Activated CD8-positive, alpha-beta memory T cell treated with anti-CD3 and anti-CD28 coated beads, Interleukin-2, amount 50 U/mL, for 4 hours (primary cell): ENCODE measurements at places on chromosomes 7 and 10.

- DNase-seq, result no peak
These were observed 78.1 kb upstream of the TBX20 start for GRCh38 chr7:35331730-35332678.

GRCh38 chr7:129422727-129423126, 11.5 kb upstream of the STRIP2 start:
- no peak for DNase-seq

DNA sequence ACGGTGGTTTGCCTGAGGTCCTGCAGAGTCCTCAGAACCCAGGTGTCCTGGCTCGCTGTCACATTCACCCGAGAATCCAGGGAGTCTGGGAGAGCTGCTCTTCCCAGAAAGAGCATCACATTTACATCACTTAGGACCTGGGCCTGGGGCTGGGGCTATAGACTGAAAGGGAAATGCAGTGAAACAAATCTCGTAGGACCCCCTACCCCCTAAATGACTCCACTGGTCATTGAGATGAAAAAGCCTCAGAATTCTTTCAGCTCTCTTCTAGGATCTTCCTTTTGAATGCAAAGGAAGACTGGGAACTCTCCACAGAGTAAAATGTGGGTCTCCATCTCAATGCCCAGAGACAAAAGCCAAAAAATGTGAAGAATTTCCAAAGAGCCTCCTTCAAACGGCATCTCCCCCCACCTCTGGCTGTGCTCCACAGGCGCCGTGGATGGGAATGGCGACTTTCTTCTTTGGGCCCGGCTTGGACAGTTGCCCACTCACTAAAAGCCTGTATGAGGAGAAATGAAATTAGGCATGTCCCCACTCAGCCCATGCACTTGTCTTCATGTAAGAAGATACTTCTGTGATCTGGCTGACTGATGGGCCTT, 49.0 kb upstream of the PODXL start:
- no peak for DNase-seq

DNA sequence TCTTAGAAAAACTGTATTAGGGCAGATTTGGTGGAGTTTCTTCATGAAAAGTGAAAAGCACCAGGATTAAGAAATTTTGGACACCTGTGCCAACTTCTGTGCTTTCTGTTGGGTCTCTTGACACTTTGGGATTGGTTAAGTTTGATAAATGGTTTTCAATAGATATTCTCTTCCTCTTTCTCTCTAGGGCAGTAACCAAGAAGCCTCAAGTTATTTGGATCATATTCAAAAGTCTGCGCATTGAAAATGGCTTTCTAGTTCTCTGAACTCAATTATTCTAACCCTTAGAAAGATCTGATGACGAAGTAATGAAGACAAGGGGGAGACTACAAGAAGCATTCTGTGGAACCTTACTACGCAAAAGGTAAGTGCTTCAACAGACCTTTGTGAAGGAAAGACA, 144.0 kb upstream of the CCDC6 start:
- no peak for DNase-seq

DNA sequence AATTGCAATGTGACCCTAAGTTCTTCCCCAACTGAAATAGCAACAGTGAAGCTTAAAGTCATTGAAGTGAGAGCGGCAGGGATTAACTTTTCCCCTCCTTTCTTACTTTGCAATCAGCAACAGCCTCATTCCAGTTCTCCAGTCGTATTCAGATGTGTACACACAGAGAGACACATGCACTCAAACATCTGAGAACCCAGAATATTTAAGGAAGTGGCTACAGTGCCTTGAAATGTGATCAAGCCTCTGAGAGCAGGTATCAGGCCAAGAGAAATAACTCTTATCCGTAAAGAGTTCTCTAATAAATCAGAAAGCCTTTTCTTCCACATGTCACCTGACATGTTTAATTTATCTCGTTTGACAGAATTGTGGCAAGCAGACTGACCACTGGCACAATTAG, 388.9 kb upstream of the NPVF start:
- no peak for DNase-seq

DNA sequence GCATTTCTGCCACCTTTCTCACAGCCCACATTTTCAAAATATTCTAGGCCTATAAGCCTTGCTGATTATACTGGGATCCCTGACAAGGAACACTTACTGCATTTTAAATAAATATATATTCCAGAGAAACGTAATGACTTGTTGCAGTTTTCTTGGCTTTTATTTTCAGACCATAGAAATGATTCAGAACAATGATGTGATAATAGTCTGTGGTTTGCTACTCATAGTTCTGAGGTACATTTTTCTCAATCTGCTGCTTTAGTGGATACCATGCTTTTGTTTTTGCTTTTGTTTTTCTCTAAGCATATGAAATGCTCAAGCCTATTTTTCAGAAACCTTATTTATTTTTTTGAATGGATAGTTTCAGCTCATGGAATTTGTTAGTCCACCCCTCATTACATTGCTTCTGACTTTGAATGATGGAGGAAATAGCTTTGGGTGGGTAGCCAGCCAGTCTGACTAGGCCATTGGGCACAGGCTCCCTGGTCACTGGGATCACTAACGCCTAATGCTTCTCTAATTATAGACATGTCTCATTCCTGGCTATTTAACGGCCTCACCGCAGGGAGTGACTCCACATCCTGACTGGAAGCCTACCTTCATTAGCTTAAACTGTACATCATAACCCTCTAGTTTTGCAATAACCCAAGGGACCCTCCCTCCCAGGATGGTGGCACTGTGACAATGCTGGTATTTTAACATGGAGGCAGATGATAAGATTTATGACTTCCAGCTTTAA, 66.1 kb downstream of the MBL2 start:
- DNase-seq, result no peak

DNA sequence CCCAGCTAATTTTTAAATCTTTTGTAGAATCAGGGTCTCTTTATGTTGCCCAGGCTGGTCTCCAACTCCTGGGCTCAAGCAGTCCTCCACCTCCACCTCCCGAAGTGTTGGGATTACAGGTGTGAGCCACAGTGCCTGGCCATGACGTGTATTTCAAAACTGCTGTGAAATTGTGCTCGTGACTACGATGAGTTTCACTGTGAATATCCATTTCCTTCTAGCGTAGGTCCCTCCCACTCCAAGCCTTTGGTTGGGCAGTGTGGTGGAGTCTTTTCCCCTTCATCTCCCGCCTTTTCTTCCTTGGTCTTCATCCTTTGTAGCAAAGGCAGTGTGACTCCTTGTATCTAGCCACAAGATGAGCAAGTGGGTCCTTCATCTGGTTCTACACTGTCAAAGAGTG, 56.2 kb downstream of the CUL1 start:
- DNase-seq, result no peak

- DNase-seq, result no peak
These were observed 41.8 kb upstream of the TMEM236 start for GRCh38 chr10:17710181-17710580.

DNA sequence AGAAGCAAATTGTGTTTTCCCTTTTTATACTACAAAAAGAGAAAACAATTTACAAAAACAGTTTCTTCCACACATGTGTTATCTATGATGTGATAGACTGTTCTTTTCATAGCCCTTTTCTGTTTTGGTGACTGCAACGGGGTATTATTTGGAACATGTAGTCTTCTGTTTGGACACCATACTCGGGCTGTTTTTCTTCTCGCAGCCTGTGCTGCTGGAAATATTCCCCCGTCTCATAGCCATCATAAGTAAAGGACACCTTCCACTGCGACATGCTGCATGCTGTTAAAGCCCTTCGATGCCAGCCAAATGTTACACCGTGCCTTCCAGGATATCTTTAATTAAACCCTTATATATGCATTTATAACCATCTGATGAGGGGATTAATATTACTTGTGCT, 222.4 kb downstream of the BICC1 start:
- no peak for DNase-seq
